Activated CD8-positive, alpha-beta memory T cell treated with anti-CD3 and anti-CD28 coated beads for 24 hours (primary cell): ENCODE measurements at places on chromosomes 11 and 22.

DNA sequence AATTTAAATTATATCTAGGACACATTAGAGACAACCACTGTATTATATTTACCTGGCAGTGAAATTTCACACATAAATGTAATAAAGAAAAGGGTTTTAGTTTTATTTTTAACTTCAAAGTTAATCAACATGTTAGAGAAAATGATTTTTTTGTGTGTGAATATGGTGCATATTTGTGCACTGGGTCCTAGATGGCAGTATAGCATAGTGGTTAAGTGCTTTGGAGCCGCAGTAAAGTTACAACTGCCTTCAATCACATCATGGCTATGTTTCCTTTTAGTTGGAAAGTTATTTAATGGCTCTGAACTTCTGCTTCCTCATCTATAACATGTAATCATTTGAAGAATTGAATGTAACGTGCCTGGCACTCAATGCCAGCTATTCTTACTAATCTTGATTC is 108.9 kb upstream of the DDI1 start:
- DNase-seq = no peak

DNA sequence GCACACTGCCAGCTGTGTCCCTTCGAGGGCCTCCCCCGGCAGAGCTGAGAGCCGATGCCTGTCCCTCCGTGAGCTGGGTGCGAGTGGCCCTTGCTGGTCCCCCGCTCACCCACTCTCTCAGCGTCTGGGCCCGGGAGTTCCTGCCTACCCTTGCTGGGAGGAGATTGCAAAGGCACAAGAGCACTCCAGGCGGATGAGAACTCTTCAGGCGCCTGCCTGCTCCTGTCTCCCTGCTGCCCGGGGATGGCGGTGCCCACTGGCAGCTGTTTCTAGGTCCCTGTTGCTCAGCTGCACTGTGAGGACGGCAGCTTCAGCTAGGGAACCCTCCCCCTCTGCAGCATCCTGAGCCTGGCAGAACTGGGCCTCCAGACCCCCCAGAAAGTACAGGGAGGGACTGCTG is 61.1 kb downstream of the FLRT1 start:
- no peak for DNase-seq

DNA sequence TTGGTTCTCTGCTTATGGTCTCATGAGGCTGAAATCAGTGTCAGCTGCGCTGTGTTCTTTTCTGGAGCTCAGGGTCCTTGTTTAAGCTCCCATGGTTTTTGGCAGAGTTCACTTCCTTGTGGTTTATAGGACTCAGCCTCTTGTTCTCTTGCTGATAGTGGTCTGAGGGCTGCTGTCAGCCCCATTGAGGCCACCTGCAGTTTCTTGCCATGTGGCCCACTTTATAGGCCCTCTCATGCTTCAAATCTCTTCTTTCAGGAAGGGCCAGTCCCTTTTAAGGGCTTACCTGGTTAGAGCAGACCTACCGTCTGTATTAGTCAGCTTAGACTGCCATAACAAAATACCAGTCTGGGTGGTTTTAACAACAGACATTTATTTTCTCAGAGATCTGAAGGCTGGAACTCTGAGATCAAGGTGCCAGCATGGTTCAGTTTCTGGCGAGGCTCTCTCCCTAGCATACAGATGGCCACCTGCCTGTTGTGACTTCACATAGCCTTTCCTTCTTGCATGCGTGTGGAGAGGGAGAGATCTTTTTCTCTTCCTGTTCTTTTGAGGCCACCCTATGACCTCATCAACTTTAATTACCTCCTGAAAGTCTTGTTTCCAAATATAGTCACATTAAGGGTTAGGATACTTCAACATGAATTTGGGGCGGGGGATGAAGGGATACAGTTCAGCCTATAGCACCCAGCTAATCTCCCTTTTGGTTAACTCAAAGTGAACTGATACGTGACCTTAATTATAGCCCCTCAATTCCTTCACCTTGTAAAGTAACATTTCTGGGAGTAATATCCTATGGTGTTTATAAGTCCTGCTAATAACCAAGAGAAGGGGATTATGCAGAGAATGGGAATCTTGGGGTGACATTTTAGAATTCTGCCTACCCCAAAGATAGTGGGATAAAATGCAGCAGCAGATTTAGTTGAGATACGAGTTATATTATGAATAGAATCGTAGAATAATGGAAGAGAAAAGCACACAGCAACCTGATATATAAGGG is 131.8 kb downstream of the UVRAG start:
- no peak for DNase-seq

DNA sequence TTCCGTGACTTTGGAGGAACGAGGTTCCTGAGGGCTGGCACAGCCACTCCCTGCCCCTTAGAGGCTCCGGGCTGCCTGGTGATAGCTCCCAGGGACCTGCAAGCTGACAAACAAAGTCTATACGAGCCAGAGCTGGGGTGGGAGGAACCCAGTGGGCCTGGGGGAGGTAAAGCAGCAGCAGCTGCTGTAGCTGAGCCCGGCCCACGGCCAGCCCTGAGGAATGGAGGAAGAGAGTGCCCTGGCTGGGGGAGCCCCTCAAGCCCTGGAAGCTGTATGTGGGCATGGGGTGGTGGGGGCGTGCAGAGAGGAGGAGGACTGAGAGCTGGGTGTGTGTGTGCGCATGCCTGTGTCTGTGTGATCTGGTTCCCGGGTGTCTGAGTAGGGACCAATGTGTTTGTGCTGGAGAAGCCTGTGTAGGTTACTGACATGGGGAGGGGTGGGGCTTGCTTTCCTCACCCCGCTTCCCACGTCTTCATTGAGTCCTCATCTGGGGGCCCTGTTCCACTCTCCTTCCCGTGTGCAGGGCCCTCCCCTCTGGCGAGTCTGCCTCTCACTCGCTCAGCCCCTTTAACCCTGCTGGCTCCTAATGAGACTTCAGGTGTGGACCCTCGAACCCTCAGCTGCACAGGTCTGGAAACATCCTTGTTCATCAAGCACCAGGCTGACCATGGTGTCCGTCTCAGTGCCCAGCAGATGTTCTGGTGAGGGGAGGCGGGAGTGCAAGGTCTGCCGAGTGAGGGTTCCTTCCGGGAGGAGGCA is 10.8 kb downstream of the ST3GAL4 start:
- DNase-seq = no peak

- DNase-seq = no peak
Measured at GRCh38 chr11:89176938-89177337, 737 bp upstream of the TYR start.

GRCh38 chr11:46850829-46851380 is 4.8 kb upstream of the CKAP5 start:
- DNase-seq = no peak

- DNase-seq = no peak
Measured at GRCh38 chr11:109914038-109914437, 179.2 kb upstream of the ZC3H12C start.

GRCh38 chr11:128711136-128711535 is 17.3 kb downstream of the FLI1 start:
- DNase-seq = no peak
